ENCODE measurements at places on chromosomes 6 and 20. TPM values are rescaled to one million over a fixed set of nuclear protein-coding genes. Genes with fewer than 3 reads are reported as not detected.

DNA sequence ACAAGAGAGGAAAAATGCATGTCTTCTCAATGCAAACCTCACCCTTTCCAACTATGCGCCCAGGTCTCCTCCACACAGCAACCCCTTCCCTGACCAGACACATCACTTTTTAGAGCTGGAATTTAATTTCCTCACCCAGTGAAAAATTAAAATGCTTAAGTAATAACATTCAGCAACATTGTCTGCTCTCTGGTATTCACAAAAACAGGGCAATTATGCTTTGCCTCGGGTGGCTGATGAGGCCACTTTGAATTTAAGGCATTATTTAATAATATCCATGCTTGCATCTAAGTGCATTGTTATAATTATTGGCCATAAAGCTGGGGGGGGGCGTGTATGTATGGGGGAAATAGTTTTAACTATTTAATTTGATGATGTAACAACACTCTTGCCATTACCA is 777.8 kb upstream of the NRSN1 start:
- no peak for DNase-seq

GRCh38 chr6:167995302-167995701 is 2.2 kb upstream of the KIF25 start:
- DNase-seq: no peak

DNA sequence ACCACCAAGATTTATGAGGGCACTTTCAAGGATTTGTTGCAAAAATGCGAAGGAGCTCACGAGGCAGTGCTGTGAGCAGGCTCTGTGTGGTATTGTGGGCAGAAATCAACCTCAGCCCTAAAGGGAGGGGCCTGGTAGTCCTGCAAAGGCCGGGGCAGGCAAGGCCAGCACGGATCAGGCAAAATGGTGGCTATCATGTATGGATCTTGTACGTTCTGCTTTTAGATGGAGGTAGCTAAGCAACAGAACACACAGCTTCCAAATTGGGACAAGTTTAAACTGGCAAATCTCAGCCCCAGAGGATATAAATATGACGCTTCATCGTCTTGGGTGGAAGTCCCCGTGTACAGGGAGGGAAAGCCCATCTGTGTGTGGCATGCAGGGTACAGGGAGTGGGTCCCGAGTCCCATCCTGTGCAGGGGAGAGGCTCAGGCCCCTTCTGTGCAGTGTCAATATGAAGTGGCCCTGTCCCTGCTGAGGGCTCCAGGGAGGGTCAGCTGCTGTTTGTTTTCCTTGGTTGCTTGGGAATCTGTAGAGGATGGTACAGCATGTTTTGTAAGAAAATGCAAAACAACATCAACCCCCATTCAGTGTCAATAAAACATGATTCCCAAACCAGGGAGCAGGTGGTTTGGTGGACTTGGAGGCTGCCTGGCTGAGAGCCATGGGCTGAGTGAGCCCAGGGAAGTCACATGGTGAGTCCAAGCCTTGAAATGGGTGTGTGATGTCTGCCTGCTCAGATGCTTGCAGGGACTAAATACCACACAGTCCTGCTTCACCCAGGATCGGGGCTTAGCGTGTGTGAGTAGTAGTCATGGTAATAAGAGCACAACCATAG is 113.0 kb downstream of the SYCP2 start:
- no peak for DNase-seq

- DNase-seq: no peak
These were observed 61.7 kb upstream of the EYA4 start for GRCh38 chr6:133179481-133179880.

DNA sequence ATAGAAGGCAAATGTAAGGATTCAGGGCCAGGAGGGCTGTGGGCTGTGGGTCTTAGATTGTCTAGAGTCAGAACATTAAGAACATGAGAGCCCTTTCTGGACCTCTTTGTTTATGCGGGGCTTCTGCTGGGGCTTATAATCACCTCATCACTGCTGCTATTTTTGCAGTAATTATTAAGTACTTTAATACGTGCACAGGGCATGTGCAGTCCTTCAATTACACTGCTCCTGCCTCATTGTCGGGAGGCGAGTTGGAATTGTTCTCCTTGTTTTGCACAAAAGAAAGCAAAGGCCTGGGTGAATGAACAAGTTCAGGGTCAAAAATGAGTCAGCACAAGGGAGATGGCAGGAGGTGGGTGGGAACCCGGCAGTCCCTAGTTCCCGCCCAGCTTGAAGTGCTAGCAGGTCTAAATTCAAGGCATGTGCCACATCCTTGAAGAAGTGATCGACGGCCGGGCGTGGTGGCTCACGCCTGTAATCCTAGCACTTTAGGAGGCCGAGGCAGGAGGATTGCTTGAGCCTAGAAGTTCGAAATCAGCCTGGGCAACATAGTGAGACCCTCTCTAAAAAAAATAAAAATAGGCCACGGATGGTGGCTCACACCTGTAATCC is 34.4 kb upstream of the PTPN1 start:
- no peak for DNase-seq

GRCh38 chr6:146859206-146859605 is 260.4 kb downstream of the ADGB start:
- DNase-seq: no peak

DNA sequence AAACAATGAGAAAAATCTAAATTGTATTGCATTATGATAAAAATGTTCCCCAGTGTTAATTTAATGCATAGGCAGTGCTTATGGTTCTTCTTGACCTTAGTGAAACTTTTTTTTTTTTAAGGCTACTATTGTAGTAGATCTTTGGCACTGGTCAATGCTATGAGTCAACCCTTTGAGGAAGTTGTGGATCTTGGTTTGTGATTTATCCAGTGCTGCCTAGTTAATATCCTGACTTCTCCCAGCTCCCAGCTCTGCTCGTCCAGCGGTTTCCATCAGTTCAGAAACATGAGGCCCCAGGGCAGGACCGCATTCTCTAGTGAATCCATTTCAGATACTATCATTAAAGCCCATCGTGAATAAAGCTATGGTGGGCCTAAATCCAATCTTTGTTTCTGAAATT is 364.5 kb upstream of the JARID2 start:
- no peak for DNase-seq

GRCh38 chr6:132907231-132907630 is 92.9 kb downstream of the RPS12 start:
- DNase-seq: no peak

- no peak for DNase-seq
These were observed 8.7 kb downstream of the BFSP1 start for GRCh38 chr20:17522528-17522927.

- DNase-seq: no peak
These were observed 19.4 kb upstream of the RCAN2 start for GRCh38 chr6:46510651-46511050.

DNA sequence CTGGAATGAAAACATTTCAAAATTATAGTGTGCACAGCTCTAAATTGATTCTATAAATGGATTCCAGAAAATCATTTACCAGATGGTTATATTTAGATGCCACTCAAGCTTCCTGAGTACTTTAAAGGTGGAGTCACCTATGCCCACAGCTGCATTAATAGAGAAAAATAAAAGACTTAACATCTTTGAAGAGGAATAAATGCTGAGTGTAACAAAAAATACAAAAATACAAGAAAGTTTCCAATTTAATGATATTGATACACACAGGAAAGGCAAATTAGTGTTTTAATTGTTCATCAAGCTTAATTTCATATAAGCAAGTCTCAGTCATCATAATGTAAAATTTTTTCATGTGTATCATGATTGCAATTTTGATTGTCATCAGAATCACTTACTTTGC is 89.5 kb upstream of the MANEA start:
- DNase-seq: no peak

- DNase-seq: no peak
These were observed 50.4 kb downstream of the FAM184A start for GRCh38 chr6:119028091-119028490.

DNA sequence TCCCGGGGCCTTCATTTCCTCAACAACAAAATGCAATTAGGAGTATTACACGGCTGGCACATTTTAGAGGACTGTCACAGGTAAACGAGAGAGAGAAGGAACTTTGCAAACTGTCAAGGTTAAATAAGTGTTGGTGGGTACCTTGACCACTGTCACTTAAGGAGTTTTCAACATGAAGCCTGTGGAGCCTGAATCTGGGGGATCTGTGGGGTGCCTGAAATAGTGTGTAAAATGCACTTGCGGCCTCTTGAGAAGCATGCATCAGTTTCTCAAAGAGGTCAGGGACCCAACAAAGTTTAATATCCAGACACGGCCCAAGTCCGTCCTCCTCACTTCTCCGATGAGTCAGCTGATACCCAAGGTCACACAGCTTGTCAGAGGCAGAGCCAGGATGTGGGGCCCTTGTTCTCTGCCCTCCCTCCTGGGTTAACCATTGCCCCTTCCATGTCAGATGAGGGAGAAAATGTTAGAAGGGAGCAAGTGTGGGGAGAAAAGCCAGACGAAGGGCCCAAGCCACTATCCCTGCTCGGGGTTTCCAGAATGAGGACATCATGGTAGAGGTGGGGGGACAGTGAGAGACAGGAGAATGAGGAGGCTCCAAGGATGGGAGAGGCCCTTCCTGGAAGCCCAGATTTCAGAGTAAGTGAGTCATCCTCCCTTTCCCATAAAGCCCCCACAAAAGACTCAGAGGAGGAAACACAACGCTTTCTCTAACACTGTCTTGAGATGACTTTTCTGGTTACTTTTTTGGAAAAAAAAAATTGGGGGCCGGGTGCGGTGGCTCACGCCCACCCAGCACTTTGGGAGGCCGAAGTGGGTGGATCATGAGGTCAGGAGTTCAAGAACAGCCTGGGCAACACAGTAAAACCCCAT is 42.2 kb downstream of the C6orf132 start:
- no peak for DNase-seq

DNA sequence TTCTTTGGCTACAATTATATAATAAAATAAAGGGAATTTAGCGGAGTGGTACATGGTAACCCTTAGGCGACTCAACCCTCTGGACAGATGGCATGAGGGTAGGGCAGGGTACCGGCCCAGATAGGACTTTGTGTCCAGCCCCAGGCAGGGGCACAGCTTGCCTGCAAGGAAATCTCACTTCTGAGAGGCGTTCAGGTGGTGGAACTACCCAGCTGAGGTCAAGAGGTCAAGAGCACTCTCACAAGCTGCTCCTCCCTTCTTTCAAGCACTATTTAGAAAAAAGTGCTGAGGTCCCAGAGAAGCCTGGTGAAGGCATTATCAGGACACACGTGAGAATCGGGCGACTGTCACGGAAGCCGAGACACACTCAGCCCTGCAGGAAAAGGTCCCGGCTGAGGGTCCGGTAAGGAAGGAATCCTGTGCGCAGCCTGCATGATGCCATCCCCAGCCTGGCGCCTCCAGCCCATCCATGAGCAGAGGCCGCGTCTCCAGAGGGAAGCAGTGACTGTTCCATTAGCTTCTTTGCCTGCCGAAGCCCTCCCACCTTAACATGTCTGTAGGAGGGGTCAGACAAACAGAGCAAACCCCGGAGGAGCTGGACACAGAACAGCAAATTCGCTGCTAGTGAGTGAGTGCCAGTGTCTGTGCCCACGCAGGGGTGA is 54.8 kb downstream of the WDR27 start:
- DNase-seq: no peak

DNA sequence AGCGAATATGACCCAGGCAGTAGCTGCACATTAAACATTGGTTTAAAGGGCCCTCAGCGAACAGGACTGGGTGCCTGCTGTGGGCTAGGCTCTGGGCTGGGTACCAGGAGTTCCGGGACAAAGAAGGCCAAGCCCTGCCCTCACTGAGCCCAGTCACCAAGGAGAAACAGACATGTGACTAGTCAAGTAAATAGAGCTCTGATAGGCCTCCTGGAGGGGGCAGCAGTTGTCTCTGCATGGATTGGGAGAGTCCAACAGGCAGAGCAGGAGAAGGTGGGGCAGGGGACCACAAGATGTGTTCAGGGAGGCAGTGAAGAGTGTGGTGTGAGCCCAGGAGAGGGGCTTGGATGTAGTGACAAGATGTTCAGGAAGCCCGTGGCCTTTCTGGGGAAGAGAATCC is 3.1 kb downstream of the HM13 start:
- peak; percentile 54 for DNase-seq

GRCh38 chr6:134317471-134318131 is at the start of gene SGK1:
Gene SGK1, minus strand, starts transcription at chr6:134318112. Its CDS starts 652 bp downstream, at chr6:134317460.
- DNase-seq: peak; percentile 62

DNA sequence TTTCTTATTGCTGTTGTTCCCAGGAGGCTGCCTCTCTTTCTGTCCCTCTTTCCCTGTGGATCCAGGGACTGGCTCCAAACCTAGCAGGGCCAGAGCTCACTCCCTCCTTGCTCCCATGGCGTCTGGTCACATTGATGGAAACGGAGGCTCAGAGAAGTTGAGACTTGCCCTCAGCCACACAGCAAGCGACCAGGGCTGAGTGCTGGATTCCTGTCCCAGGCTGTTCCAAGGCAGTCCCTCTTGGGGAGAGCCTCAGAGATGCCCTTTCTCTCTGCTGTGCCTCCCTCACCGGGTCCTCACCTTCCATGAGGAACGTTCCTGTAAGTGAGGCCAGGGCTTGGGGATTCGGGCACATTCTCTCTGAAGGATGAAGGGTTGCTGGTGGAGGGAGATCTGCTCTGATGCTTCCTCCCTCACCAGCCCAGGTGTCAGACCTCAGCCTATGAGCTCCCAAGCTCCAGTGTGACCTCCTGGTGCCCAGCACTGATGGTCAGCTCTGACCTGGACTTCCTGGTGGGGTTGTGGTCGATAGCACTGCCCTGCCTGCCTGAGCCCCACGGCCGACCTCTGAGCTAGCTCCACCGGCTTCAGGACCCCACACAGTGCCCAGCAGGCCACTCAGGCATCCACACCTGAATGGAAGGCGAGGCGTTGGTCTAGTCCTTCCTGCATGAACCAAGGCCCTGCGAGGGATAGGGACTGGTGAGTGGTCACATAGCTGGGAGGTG is 26.8 kb downstream of the SUN5 start:
- peak; percentile 6 for DNase-seq

- DNase-seq: no peak
These were observed 22.5 kb downstream of the ARHGAP40 start for GRCh38 chr20:38624084-38624483.

GRCh38 chr20:38065764-38066375 is 32.3 kb downstream of the RPRD1B start:
- no peak for DNase-seq

- DNase-seq: no peak
These were observed 47.1 kb downstream of the PHACTR2 start for GRCh38 chr6:143724876-143725275.

The ADGRF5 gene
- 0.11 TPM for total RNA-seq

The RAE1 gene
- total RNA-seq: 31.3 TPM

The NMBR gene
- total RNA-seq: not detected

The MCCD1 gene
- not detected for total RNA-seq

The LY6G6C gene
- 0.21 TPM for total RNA-seq

The NRSN1 gene
- not detected for total RNA-seq

The MRAP2 gene
- total RNA-seq: 4.9 TPM

The IL17F gene
- total RNA-seq: not detected

The FERMT1 gene
- 17.6 TPM for total RNA-seq

The MICB gene
- total RNA-seq: 37.0 TPM

The LTA gene
- 0.87 TPM for total RNA-seq
